ENCODE measurements at places on chromosomes 6 and 20.
A peak's percentile ranks its signal among the peaks of the same experiment; 100 is the strongest.

DNA sequence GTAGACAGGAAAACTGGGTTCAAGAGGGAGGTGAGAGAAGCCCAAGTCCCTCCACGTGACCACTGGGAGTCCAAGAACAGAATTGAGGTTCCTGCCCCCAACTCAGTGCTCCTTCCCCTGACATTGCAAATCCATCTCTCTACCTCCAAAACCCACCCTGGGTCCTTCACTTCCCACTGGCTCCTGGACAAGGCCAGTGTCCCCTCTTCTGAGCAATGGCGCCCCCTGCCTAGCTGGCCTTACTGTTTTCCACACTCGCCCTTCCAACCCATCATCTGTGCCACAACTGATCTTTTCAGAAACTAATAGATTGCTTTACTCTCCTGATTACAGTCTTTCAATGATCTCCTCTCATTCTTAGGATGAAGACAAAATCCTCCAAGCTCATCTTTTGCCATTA is 200.3 kb downstream of the ANKRD60 start:
- peak; percentile 11 for DNase-seq

DNA sequence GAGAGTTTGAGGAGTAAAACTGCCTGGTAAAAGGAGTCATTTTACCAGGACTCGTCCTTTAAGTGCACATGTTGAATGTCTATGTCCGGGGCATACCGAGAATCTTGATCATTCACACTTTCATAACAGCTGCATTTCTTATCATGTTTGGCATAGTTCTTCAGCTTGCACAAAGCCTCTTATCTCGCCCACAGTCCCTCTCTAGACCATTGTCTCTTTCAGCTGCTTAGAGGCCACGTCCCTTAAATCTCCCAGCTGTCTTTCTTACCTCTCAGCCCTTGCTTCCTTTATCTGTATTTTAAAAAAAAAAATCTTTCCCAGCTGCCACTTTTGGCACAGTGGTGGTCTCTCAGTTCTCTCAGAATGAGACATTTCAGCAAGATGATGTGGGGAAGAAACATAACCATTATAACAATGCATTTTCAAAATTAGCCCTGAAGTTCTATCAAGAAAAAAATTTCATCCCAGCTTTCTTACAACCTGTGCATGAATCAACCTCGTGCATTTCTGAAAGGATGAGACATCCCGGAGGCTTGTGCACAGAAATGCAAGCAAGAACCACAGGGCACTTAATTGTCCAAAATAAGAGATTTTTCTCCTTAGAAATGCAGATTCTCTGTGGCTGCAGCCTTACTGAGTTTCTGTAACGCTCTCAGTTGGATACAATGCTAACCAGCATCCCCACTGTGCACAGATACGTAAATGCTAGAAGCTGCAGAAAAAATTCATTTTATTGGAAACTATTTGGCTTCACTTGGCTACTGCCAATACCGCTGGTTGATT is 24.2 kb downstream of the RBM24 start:
- no peak for DNase-seq

- DNase-seq = peak; percentile 81
These were observed at the start of gene DSE for GRCh38 chr6:116370760-116371119. Gene DSE (plus strand): TSS chr6:116370947. CDS start chr6:116399251, 28,304 bp downstream.

DNA sequence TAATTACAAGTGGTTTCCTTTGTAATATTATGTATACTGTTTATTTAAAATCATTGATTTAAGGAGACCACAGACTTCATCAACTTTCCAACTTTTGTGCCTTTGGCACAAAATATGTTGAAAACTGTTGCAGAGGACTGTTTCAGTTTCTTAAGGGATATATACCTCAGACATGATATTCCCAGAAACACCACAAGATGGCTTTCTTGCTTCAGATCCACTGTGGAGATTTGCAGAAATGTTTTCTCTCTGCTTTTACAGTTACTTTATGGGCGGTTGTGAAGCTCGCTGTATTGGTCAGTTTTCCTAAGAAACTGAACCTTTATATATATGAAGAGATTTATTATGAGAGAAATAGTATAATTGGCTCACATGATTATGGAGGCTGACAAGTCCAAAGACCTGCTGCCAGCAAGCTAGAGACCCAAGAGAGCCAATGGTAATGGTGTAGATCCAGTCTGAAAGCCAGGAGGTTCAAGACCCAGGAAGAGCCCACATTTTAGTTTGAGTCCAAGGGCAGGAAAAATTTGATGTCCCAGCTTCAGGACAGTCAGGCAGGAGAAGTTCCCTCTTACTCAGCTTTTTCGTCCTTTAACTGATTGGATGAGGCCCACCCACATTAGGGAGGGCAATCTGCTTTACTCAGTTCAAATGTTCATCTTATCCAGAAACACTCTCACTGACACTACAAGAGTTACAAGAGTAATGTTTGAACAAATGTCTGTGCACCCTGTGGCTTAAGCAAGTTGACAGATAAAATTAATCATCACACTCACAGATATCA is 12.8 kb downstream of the ME1 start:
- peak; percentile 76 for DNase-seq

DNA sequence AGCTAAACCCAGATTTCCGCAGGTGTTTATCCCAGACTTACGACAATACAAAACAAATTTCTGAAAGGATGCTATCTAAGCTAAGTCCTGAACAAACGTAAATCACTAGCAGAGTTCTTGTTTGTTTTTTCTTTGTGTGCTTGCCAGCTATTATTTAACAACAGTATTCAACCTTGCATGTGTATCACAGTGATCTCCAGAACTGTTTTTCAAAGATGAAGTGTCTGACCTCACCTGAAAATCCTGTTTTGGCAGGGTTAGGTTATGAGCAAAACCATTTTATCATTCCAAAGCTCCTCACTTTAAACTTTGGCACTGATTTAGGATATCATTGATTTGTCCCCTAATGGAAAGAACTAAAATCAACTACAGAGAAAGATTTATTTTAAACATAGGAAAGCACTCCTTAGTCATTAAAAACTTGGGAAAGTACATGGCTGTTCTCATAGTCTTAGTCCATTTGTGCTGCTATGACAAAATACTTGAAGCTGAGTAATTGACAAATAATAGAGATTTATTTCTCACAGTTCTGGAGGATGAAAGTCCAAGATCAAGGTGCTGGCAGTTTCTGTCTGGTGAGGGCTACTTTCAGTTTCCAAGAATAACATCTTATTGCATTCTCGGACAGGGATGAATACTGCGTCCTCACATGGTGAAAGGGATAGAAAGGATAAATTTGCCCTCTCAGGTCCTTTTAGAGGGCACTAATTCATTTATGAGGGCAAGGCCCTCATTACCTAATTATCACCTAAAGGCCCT is 20.8 kb upstream of the BMP5 start:
- no peak for DNase-seq

- DNase-seq = no peak
These were observed 77.6 kb downstream of the STK35 start for GRCh38 chr20:2179233-2179580.

DNA sequence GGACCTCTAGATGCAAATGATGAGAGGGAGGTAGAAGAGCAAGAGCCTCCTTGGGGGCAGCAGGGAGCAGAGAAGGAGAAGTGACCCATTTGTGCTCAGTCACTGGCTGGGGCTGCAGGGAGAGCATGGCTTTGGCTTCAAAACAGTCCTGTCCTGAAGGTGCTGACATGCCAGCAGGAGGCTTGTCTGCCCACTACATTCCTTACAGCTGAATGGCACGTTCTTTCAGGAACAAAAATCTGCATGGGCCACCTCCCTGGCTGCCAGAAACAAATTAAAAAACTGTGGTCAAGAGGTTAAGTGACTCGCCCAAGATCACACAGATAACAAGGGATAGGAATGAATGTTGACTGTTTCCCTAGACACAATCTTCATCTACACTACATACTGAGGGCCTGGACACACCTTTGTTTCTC is 188.8 kb downstream of the HIVEP2 start:
- no peak for DNase-seq

DNA sequence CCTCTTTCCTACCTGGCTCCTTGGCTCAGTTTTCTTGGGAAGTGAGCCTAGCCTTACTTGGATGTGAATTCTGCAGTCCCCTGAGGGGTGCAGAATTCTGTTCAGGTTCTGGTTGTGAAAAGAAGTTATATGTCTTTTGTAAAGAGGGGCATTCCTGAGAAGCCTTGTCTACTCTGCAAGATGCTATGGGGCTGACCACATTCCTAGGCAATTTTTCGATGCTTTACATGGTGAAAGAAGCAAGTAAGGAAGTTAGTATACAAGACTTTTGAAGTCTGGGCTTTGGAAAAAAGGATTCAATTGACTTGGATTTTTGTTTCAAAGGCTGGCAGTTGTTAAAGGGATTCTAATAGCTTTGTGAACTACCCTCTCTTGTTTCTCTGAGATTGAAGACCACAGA is 167.9 kb upstream of the STMND1 start:
- no peak for DNase-seq

DNA sequence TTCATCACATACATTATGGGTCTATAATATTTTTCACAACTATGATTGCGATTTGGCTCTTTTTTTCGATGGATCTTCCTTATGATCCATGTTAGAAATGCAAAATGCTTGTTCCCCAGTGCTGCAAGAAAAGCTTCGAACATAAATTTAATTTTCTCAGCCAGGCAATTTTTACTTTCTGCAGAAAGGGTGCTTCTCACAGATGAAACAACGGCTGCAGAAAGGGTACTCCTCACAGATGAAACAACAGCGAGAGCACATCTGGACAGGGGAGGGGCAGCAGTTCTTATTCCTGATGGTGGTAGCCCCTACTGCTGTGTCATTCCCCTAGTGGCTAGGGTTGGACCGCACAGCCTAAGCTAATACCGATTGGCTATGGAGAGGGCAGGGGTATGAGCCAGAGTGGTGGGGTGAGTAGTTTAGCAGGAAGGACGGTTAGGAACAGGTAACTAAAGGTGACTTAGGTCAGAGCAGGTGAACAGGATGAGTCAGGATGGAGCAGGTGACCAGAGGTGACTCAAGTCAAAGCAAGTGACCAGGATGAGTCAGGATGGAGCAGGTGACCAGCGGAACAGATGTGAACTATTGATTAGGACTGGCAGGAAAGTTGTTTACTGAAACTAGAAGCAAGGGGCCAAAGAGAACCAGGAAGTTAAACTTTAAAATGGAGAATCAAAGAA is 13.4 kb upstream of the TREML4 start:
- no peak for DNase-seq

DNA sequence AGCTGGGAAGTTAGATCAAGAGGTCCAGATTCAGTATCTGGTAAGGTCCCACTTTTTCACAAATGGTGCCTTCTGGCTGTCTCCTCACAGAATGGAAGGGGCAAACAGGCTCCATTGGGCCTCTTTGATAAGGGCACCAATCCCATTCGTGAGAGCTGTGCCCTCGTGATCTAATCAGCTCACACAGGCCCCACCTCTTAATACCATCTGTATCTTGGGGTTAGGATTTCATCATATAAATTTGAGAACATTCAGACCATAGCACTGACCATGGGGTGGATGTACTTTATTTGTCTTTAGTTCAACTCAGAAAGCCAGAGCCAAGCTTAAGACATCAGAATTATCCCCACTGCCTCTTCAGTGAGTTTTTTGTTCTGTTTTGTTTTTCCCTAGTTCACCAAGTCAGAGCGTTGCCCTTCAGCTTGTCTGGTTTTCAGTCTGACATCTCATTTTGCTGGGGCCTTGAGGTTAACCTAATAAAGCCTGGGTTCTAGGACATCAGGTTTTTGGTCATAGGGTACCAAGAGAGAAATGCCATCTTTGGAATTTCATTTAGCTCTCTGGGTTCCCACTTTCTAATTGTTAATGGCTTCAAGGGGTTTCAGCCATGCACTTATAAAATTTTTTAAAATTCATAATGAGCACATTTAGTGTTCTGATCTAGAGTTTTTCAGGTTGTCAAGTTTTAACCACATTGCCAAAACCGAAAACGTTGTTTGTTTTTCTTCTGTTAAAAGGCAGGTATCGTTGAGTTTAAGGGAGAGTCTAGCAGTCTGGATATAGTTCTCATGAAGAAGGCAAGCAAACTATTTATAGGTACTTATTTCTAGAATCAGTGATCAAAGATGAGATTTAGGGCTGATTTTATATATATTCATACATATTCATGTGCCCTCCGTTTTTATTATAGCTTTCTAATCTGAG is 19.0 kb downstream of the SENP6 start:
- DNase-seq = no peak
